NCI-H460 (cell line): ENCODE measurements at places on chromosomes 5 and 9. TPM values are rescaled to one million over a fixed set of nuclear protein-coding genes. Genes with fewer than 3 reads are reported as not detected.
A peak's percentile ranks its signal among the peaks of the same experiment; 100 is the strongest.

- no peak for DNase-seq
These were observed 561.2 kb upstream of the C9orf72 start for GRCh38 chr9:28134446-28134976.

DNA sequence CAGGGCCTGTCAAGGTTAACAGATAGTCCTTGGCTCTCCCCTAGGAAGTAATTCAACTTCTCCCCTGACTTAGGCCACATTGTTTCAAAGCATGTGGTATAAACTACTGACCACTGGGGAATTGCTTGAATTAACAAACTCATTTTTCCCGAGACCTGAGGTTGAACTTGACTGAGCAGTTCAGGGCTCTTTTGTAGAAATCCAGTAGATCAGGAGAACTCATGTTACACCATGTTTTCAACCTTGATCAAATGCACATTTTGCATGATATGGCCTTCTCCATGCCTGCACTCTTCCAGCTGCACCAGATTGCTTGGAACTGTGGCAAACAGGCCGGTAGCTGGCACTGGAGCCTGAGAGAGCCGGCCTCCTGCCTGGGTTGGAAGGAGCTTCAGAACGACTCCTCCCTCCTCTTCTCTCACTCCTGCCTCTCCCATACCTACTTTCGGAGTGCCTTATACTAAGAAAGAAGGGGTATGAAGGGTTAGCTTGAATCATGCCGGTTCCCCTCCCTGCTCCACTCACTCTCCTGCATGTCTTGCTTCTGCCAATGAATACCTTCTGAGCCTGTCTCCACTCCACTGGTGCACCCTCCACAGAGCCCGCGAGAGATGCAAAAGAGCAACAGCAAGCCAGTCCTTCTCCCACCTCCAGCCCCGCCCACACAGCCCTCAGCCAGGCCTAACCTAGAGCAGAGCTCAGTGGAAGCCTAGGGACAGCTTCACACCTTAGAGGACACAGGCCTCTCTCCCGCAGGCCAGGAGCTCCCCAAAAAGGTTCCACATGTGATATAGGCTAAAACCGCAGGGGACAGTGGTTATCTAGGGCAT lies 159.4 kb downstream of the MACROH2A1 start:
- DNase-seq = no peak

DNA sequence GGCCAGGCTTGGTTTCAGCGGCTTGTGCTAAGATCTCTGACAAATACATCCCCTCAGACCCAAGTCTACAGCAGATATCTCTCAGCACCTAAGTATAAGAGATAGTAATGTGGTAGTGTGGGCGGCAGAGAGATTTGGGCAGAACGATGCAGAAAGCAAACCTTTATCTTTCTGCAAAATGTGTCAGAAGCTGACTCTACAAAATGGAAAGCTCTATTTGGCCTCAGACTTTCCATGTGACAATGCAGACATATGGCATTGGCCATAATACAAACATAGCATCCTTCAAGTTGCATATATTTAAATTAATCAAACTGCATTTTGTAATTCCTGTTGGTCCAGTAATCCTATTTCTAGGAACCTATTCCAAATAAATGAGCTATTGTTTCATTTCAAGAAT lies 102.5 kb upstream of the RAI14 start:
- DNase-seq = no peak

DNA sequence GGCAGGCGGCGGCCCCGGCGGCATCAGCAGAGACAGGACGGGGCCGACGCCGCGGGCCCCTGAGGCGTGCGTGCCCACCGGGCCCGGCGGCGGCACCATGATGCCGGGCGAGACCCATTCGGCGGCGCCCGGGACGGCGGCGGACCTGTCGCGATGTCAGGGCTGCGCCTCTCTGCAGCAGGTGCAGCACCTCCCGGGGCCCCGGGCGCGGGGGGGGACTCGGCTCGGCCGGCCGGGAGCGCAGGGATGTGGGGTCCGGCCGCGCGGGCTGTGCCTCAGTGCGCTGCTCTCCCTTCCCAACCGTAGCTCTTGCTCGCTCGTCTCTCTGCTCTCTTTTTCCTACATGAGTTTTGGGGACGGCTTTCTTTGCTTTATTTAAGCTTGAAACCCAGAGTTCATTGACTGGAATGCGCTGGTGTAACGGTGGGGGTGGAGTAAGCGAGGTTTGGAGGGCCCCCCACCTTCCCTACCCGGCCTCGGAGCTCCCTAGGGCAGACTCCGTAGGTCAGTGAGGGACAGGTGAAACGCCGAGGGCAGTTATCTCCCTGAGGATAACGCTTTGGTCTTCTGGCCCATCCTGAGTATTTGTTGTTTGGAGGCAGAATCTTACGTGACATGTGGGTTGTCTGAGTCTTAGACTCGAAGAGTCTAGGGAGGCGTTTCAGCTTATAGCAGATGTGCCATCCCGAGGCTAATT lies 490 bp downstream of the ICE1 start:
- no peak for DNase-seq

GRCh38 chr9:135746565-135746964 lies 44.6 kb downstream of the KCNT1 start:
- no peak for DNase-seq

DNA sequence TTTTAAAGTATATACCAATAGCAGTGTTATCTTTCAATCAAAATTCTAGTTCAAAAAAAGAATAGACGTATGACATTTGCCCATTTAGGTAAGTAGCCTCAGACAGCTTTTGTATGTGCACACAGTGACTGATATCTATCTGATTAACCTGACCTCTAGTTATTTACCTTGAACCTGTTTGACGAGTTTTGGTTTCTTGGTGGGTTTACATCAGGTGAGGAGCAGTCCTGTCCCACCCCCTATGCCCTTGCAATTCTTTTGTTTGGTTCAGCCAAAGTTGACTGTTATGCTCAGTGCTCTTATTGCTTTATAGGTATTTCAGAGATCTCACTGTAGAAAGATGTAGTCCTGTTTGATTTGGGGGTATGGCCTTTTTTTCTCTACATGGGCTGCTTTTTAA lies 147.2 kb downstream of the ISOC1 start:
- DNase-seq = no peak

GRCh38 chr5:95649274-95649673 lies 2.7 kb downstream of the RFESD start:
- DNase-seq = no peak

DNA sequence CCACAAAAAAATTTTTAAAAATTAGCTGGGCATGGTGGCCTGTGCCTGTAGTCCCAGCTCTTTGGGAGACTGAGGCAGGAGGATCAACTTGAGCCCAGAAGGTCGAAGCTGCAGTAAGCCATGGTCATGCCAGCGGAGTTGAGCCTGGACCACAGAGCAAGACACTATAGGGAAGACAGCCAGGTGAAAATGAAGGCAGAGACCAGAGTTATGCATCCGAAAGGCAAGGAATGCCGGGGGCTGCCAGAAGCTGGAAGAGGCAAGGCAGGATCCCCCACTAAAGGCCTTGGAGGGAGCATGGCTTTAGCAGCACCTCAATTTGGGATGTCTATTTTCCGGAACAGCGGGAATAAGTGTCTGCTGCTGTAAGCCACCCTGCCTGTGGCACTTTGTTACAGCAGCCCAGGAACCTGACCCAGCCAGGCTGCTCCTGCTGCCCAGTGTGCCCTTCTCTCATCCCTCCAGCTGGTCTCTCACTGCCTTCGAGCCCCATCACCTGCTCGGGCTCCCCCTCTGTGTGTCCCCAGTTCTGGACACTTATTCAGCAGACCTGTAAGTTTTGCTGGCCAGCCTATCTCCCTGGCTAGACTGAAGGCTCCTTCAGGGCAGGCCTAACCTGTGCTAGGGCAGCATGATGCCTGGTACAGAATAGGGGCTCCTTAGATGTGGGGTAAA lies 16.8 kb upstream of the JADE2 start:
- no peak for DNase-seq

DNA sequence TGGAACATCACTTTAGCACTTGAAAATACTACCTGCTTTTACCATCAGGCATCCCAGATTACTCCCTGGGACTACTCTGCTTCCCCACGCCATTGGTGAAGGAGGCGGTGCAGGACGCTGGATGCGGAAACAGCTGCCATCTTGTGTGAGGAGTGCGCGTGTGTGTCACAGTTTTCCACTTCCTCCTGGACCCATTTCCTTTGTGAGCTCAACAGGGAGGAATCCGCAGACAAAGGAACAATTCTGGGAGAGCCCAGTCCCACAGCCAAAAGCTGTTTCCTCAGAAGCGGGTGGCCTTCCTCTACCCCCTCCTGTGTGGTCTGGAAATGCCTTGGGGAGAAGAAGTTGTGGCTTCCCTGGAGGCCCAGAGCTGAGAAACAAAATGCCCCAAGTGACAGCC lies 16.8 kb downstream of the AFAP1L1 start:
- no peak for DNase-seq

GRCh38 chr5:64766941-64767340 lies 1.6 kb downstream of the SREK1IP1 start:
- DNase-seq = no peak

GRCh38 chr5:67725604-67726003 lies 490.0 kb upstream of the PIK3R1 start:
- no peak for DNase-seq

- DNase-seq = peak; percentile 95
These were observed at the start of the genes MORN5 and NDUFA8 for GRCh38 chr9:122159026-122159924. Gene MORN5 (plus strand): TSS chr9:122159908. CDS start chr9:122159973, 65 bp downstream. Gene NDUFA8 (minus strand): TSS chr9:122159779. CDS start chr9:122159677, 102 bp downstream.

DNA sequence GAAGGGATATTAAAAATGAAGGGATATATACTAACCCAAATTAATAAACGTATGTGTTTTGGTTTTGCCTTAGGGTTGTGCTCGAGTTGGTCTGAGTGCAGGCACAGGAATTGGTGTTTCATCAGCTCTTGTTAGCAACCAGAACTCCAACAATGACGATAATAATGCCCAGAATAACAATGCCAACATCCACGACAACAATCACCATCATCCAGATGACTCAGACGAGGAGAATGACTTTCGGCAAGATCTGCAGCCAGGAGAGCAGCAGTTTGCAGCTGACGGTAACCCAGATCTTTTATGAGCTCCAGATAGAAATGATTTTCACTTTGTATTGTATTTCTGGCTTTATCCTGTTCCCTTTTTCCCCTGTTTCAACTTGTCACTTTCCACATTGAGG lies 33.2 kb downstream of the FBXO38 start:
- no peak for DNase-seq

DNA sequence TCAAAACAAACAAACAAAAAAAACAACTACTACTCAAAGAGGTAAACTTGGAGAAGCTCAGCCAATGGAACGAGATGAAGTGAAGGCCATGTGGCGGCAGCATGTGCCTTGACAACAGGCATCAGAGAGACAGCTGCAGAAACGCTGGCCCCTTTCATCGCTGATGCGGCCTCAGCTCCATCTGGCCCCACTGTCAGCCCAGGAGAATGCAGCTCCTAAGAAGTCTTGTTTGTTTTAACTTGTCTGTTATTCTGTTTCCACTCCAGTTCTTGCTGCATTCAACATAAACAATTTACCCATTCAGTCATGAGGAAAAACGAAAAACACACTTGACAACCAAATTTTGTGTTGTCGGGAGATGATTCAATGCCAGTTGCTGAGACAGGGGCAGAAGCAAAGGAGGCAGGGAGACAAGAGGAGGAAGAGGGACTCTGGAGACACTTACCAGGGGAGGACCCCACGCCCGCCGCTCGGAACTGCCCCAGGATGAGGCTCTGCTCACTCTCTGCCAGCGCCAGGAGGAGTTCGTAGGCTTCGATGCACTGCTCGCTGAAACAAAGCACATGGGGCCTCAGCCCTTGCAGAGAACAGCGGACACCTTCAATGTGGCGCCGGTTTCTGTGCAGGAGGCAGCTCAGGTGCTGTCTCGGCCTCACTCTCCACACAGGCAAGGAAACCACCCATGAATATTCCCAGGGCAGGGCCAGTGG lies 91.2 kb downstream of the DCP2 start:
- no peak for DNase-seq

DNA sequence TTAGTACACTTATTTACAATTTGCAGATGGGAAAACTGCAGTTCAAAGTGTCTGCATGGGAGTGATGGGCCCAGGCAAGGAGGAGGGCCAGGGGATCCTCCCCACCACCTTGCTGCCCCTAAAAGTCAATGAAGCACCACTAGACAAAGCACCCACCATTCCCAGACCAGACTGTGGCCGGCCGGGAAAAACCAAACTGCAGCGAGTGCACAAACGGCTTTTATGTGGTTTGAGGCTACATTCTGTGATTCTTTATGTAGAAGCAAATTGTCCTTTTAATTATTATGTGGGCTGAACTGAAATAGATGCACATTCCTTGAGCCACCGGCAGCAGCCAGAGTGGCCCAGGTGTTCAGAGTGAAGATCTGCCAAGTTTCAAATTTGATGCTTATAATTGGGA lies 585.3 kb upstream of the KLF4 start:
- DNase-seq = no peak

GRCh38 chr5:33579789-33580188 lies 139.0 kb downstream of the TARS1 start:
- DNase-seq = no peak

The LCN15 gene
- not detected in 2 replicates for total RNA-seq

The FGD3 gene
- 0.87 and 1.1 TPM in 2 replicates for total RNA-seq

The ECSCR gene
- total RNA-seq = not detected in 2 replicates

The PCDHA4 gene
- total RNA-seq = 0.09 TPM in 1 of 2 replicates, not detected in the other

The SPRY4 gene
- total RNA-seq = 21.8 and 24.7 TPM in 2 replicates

The ZNF883 gene
- total RNA-seq = not detected in 2 replicates

The ANKRD31 gene
- total RNA-seq = 0.14 and 0.17 TPM in 2 replicates

The AHRR gene
- 3.2 and 3.7 TPM in 2 replicates for total RNA-seq
